ENCODE measurements at places on chromosomes 7 and 10.

DNA sequence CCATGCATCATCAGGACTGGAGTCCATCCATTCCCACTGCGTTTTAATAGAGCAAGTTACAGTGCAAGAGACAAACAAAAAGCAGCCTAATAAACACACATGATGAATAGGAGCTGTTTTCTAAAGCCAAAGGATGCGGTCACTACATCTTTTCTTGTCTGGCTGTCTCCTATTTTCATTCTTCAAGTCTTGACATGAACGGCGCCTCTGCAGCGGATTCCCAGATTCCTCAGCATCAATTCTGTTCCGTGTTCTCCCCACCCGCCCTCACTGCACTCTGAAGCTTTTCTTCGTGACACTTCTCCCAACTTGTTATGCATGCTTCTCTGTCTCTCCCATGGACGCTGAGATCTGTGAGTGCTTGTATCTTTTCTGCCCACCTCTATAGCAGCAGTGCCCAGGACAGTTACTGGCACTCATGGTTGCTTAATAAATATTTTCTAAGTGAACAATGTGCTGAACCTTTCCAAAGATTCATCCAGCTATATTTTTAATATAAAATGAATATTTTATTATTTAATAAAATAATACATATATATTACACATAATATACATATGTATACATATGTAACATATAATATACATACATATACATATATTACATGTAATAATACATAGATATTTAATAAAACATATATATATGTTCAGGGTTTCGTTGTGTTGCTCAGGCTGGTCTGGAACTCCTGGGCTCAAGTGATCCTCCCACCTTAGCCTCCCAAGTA, 242.9 kb downstream of the ABCA13 start:
- no peak for DNase-seq

DNA sequence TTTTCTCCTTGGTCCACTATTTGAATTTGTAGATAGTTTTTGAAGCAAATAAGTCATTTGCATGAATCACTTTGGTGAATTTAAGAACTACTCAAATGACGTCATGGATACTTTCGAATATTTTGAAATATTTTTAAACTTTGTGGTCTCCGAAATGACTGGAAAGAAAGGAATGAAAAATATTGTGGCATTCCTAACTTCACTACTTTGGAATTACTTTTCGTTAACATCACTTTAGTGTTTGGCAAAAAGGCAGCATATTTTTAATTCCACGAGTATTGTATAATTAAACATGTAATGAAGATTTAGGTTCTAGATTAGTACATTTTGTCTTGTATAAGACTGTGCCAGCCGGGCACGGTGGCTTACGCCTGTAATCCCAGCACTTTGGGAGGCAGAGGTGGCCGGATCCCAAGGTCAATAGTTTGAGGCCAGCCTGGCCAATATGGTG, 35.3 kb upstream of the ZRANB1 start:
- no peak for DNase-seq

GRCh38 chr7:138468244-138469123, 8.4 kb downstream of the TRIM24 start:
- no peak for DNase-seq

GRCh38 chr10:105128111-105128510, 487.0 kb downstream of the SORCS3 start:
- no peak for DNase-seq

DNA sequence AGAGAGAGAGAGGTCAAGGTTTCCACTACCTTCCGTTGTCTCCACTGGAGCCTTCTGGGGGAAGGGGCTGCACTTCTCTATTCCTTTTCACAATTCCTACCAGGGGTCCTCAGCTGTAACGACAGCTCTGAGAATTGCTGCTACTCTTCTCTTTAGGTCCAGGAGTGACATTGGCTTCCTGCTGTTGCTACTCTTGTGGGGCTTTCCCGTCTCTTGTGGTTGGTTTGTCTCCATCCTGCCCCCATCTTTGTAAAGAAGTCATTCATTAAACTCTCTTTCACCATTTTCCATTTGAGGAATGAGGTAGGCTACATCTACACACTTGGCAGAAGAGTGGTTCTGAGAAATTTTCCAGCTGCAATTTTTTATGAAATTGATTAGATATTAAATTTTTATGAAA, 238.8 kb upstream of the LYZL1 start:
- DNase-seq, result no peak

DNA sequence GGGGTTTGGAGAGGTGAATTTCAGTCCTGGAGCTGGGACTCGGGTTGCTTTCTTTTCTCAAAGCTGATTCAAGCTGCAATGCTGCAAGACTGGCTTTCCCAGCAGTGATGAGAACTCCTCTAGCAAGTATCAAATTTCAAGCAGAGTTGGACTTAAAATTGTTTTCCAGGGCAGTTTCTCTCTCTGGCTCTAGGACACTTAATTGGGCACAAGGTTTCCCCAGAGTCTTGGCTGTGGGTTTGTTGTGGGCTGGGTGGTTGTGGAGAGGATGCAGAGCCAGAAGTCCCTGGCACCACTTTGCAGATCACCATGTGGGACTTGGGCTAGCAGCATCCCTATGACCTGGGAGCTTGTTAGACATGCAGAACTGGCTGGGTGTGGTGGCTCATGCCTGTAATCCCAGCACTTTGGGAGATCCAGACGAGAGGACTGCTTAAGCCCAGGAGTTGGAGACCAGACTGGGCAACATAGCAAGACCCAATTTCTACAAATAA, 16.8 kb downstream of the AKR1B15 start:
- no peak for DNase-seq

DNA sequence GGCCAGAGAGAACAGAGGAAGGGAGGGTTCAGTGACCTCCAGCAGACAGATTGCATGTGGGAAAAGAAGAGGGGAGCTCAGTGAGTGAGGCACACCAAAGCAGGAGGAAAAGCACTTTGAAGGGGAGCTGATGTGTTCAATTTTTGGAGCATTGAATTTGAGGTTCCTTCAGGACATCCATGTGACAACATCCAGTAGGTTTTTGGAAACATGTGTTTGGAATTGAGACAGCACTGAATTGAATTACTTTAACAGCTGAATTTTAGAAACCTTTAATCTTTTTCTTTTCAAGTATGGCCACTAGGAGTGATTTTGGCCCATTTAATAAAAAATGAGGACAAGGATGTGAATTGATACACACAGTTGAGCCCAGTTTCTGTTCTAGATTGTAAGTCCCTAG, 101.8 kb upstream of the SEC61G start:
- no peak for DNase-seq

DNA sequence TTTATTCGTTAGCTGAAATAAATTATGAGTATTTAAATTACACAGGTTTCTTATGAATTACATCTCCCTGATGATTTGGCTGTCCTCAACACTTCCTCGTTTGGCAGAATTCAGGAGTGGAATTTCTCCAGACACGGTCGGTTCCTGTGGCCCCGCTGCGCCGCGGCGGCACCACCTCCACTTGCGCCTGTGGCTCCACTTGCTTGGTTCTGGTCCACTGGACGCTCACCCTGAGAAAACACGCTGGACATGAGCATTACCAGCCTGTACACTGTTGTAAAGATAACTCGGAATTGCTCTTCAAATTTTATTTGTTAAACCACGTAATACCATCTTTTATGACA, 85.3 kb downstream of the ZNF33B start:
- DNase-seq, result no peak

GRCh38 chr10:104300002-104300735, 31.2 kb downstream of the GSTO2 start:
- DNase-seq, result no peak

DNA sequence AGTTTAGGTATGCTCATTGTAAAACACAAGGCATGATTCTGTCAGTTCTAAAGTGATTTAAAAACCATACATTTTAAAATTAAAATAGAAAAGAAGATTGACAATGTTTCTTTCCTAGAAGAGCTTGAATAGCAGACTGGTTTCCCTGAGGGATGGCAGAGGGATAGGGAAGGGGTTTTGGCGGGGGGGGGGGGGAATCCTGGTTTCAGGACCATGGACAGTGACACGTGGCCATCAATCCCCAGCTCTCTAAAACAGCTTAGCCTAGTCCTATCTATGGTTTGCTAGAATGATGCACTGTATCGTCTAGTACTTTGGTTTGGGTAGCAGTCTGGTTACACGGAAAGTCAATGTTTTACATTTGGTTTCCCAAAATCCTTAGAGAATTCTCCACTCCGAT, 88.7 kb downstream of the PHYHIPL start:
- DNase-seq, result no peak

GRCh38 chr7:147081117-147081516, 964.5 kb downstream of the CNTNAP2 start:
- DNase-seq, result no peak

DNA sequence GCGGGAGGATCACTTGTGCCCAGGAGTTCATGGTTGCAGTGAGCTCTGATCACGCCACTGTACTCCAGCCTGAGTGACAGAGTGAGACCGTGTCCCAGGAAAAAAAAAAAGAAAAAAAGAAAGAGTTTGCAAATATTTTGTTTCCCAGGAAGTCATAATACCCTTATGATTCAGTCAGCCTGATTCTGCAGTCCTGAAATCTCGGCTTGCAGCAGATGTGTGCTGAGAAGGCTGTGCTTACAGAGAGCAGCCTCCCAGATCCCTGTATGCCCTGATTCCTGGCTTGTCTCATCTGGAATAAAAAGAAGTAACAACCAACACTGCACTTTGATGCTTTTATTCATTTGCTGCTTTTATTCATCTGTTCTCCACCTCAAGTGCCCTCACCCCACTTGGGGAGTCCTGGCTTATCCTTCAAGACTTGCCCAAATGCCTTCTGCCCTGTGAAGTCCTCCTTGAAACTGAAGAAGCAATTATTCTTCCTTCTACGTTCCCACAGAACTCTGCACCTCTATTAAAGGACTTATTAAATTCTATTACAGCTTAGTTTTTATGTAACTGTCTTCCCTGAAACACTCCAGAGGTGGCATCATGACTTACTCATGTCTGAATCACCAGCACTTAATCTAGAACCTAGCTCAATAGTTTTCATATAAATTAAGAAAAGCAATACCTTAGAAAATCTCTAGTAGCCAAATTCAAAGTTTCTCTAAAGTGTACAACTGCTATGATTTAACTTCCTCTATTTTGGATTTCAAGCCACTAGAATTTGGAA, 27.7 kb upstream of the BPGM start:
- no peak for DNase-seq

GRCh38 chr7:115642194-115642593, 388.4 kb downstream of the TFEC start:
- no peak for DNase-seq

DNA sequence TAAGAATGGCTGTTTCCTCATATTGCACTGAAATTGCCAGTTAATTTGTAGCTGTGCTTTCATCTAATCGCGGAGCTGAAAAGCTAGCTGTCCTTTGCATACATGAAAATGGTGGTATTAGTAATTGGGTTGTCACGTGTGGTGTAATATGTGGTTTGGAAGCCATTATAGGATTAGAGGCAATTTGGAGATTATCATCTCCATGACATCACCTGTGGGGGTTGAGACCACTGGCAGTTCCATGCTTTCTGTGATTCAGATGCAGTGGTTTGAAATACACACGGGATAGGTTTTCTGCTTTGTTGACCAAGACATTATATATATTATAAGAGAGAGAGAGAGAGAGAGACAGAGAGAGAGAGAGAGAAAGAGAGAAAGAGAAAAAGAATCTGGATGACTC, 180.8 kb downstream of the RAB11FIP2 start:
- DNase-seq, result no peak

- DNase-seq, result no peak
Measured at GRCh38 chr7:75842836-75843446, 29.3 kb upstream of the CCL24 start.

DNA sequence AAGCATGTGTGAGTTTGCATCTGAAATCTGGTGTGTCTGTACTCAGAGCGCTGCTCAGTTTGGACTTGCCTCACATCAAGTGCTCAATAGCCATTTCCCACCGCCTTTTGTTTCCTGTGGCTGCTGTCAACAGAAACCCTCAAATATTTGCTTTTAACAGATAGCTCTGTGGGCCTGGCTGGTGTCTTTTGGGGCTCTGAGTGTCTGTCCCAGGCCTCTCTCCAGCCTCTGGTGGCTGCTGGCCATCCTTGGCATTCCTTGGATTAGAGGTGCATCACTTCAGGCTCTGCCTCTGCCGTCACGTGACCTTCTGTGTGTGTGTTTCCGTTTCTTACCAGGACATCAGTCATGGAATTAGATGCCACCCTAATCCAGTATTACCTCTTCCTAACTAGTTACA, 9.3 kb downstream of the YKT6 start:
- no peak for DNase-seq

- DNase-seq, result no peak
Measured at GRCh38 chr7:28191751-28192150, 11.2 kb upstream of the JAZF1 start.

GRCh38 chr7:29771081-29771816, 35.1 kb upstream of the WIPF3 start:
- no peak for DNase-seq

GRCh38 chr10:114987995-114988394, 50.0 kb downstream of the TRUB1 start:
- DNase-seq, result no peak

DNA sequence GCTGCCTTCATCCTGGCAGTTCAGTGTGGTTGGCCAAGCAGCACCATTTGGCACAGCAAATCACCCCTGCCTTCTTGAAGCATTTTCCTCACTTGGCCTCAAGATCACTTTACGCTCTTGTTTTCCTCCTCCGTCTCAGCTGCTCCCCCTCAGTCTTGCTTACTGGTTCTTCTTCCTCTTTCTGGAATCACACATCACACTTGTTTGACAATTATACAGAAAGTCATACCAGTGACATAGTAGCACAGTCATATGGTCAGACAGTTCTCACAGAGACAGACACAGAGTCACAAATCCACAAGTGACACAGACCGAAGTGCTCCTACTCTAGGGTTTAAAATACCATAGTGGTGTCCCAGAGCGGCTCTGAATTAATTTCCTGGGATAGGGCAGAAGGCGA, 43.8 kb upstream of the ARL4A start:
- DNase-seq, result no peak

DNA sequence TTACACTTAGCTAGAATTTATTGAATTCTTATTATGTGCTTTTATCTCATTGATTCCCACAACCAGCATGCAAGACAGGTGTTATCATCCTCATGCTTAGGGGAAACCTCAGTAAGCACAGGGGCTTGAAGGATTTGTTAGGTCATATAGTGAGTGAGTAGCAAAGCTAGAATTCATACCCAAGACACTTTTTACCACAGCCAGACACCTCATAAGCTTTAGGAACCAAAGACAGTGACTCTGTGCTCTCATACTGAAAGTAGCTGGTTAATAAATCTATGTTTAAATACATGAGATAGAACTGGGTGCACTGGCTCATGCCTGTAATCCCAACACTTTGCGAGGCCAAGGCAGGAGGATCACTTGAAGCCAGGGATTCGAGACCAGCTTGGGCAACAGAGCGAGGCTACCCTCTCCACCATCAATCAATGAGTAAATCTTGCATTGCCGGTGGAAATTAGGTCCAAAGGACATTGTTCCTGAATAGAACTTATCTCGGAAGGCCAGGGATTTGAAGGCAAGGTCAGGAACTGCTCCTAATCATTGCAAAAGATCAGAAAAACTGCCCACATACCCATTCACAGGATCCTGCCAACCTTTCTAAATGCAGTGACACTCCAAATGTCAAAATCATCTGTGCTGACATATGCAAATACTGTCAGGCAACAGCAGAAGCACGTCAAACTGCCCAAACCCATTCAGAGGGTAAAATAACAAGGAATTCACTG, 523.5 kb downstream of the PARD3 start:
- DNase-seq, result no peak

- DNase-seq, result no peak
Measured at GRCh38 chr7:46129831-46130230, 208.8 kb upstream of the IGFBP3 start.

GRCh38 chr7:94367949-94368348, 26.7 kb upstream of the COL1A2 start:
- DNase-seq, result no peak

- DNase-seq, result no peak
Measured at GRCh38 chr10:77359950-77360520, 277.6 kb downstream of the KCNMA1 start.

Measured in activated gamma-delta T cell treated with anti-CD3 and anti-CD28 coated beads, Interleukin-2, amount 50 U/mL, for 16 hours (primary cell).